Esophagus squamous epithelium (tissue), 5 donors: ENCODE measurements at places on chromosomes 4 and X.

DNA sequence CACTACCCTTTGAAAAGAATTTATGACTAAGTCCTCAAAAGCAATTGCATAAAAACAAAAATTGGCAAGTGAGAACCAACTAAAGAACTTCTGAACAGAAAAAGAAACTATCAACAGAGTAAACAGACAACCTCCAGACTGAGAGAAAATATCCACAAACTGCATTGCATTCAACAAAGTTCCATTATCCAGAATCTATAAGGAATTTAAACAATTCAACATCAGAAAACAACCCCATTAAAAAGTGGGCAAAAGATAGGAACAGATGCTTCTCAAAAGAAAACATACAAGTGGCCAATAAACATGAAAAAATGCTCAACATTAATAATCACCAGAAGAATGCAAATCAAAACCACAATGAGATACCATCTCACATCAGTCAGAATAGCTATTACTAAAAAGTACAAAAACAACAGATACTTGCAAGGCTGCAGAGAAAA, 130.2 kb downstream of the GASK1B start:
- DNase-seq = no peak

- DNase-seq = no peak
Measured at GRCh38 chr4:688854-689681, at the start of gene SLC49A3. Gene SLC49A3, minus strand, starts transcription at chr4:689151. Its CDS starts 24 bp downstream, at chr4:689127.

DNA sequence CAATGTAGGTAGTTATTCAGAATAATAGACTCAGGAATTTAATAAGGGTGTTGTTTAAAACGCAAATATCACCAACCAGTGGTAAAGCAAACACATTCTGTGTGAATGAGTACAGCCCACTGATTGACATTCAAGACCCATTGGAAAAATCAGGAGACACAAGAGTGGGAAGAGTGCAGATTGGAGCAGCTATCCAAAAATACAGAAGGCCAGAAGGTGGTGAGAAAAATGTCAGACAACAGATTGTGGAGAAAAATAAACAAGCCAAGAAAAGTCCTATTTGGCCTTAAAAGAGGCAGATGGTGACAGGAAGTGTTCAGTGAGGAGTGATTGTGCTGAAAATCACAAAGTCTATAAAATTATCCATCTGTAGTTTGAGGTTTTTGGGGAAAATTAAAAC, 39.3 kb downstream of the CPE start:
- DNase-seq = no peak

- DNase-seq = no peak
Measured at GRCh38 chr4:61254406-61254805, 54.3 kb downstream of the ADGRL3 start.

GRCh38 chr4:69910016-69910782, 20.7 kb upstream of the CSN1S1 start:
- no peak for DNase-seq

GRCh38 chr4:140904904-140905303, 148.7 kb upstream of the TBC1D9 start:
- DNase-seq = no peak

DNA sequence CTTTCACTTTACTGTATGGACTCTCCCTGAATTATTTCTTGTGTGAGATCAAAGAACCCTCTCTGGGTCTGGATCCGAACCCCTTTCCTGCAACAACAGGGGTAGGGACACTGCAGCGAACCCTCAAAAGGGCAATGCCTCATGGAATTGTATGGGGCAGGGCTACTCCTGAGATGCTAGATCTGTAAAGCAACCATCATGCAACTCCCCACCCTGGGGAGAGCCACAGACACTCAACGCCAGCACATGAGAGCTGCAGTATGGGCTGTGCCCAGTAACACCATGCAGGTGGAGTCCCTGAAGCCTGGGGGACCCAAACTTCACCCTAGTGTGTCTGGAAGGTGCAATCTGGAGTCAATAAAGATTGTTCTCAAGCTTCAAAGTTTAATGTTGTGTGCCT, 304.7 kb downstream of the DCHS2 start:
- no peak for DNase-seq

GRCh38 chr4:171157462-171158082, 655.6 kb upstream of the GALNTL6 start:
- no peak for DNase-seq

DNA sequence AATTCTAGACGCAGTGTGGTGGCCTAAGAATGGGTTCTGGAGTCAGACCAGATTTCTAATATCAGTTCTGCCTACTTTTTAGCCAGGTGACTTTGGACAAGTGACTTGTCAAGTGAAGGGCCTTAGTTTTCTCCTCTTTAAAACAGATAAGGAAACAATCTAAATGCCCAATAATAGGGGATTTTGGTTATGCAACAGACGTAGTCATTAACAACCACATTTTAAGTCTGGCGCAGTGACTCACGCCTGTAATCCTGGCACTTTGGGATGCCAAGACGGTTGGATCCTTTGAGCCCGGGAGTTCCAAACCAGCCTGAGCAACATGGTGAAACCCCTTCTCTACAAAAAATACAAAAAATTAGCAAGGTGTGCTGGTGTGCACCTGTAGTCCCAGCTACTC, 2.1 kb upstream of the ZMYM3 start:
- DNase-seq = no peak

DNA sequence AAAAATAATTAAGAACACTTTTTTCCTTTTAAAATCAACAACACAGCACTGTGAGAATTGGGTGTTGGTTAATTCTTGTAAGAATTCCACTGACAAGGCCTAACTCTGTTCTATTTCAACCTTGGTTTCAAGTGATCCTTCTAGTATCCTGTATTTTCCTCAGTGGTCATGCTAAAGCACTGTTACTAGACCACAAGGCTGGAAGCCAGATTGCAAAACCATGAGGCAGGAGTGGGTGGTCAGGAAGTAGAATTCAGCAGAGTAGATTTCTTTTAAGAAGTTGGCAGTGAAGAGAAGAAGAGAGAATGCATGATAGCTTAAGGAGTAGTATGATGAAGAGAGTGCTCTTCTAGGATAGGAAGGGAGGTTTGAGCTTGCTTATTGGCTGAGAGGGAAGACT, 71.6 kb upstream of the LEF1 start:
- DNase-seq = no peak

DNA sequence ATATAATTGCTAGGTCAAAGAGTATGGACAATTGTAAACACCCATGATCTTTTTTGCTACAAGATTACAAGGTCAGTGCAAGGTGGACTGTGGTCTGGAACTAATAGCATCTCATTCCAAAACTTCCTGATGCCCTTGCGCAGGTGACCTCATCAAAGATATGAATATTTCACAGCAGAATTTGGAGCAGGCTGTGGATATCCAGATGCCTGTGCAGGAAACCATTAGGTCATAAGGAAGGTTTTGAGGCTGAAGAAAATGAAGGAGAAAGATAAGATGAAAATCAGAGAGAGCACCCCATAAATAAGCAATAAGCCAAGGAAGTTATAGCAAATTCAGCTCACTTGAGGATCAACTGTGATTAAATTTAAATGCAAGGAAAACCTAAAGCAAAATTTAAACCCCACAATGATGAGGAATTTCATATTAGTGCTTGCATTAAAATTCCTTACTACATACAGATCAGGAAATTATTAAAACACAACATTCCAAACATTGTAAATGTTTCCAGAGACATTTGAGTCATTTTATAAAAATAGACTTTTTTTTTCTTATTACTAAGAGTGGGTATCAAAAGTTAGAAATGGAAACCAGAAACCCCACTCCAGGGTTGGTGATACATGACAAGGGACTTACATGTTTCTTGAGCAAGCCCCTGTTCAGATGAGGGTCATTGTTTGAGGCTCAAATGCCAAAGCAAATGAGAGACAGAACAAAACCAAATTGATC, 100.7 kb upstream of the FAM9C start:
- no peak for DNase-seq

DNA sequence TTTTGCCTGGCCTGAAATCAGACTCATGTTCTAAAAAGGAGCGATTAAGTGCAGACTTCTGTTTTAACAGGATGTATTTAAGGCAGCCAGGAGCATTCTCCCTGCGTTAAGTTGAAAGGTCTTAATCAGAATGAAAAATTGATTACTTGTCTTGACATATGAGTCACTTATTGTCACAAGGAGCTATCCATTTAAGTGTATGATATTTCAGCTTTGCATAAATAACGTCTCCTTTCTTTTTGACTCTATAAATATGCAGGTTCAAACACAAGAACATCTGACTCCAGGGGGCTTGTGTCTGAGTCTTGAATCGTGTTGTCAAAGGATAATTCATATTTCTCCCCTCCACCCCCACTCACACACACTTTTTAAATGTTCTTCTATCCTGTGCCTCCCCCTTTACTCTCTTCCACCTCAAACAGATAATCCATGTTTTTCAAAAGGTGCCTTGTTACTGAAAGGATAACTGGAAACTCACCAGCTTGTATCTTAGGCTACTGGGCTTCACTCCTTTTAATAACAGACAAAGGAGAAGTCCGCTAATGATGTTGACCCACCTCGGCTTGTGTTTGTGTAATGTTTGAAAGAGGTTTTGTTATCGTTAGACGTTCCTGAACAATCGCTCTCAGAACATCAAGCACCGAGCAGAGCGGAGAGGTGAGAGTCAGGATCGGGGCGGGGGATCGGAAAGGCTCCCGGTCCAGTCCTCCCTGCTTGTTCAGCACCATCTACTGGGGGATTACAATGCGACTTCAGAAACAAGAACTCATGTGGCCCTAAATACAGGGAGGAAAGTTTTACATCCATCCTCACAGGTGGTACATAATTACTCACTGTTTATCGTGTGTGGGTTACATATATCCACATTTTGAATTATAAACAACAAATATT, 107.5 kb upstream of the RPL34 start:
- DNase-seq = no peak
